Right ventricle myocardium superior (tissue), 1 donor: ENCODE measurements at places on chromosomes 13 and 19. TPM values are rescaled to one million over a fixed set of nuclear protein-coding genes. Genes with fewer than 3 reads are reported as not detected.

GRCh38 chr19:33773704-33774624 lies 22.7 kb upstream of the KCTD15 start:
- DNase-seq = no peak

- no peak for DNase-seq
These were observed 14.3 kb downstream of the SLC27A1 start for GRCh38 chr19:17484520-17485185.

GRCh38 chr13:76016799-76017400 lies 380.8 kb downstream of the LMO7 start:
- DNase-seq = peak; percentile 24

DNA sequence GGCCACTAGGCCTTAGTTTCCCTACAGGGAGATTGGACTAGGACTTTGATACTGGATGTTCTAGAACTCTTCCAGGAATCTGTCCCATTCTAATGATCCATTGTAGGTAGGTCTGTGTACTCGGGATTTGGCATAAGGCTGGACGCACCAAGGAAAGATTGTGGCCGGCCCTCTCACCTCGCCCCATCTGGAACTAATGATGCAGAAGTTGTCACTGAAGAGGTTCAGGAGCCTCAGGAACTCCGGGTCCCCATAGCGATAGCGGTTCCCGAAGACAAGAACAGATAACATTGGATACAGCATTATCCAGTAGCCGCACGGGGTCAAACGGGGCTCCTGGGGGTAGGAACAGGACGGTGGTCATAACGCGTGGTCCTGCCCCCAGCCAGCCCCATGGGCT lies 11.2 kb downstream of the EGLN2 start:
- no peak for DNase-seq

- DNase-seq = no peak
These were observed 133.5 kb downstream of the DNAJC15 start for GRCh38 chr13:43156916-43157315.

DNA sequence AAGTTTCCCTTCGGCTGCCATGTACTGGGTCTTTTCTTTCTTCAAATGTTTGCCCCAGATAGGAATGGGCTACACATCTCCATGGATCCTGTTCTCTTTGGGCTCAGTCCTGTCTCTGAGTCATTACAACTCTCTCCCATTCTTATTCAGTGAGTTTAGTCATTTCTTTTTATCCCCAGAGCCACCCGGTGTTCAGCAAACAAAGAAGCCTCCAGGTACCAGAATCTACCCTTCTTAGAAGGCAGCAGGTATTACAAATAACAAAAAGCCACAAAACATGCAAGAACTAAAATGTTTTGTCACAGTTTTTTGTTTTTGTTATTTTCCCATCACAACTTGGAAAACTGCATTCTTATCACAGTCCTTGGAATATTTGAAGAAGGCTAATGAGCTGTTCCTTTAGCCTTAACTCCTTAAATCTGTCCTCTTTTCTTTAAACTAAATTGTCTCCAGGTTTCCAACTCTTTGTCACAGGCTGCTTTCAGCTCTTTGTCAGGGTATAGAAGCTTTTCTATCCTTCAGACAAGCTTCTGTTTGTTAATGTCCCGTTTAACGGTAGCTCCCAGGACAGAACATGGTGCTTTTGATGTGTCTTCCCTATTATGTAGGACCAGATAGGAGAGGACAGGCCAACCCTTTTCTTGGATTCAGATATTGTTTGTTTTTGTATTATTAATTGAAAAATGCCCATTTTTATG lies 215.5 kb upstream of the HTR2A start:
- DNase-seq = no peak

DNA sequence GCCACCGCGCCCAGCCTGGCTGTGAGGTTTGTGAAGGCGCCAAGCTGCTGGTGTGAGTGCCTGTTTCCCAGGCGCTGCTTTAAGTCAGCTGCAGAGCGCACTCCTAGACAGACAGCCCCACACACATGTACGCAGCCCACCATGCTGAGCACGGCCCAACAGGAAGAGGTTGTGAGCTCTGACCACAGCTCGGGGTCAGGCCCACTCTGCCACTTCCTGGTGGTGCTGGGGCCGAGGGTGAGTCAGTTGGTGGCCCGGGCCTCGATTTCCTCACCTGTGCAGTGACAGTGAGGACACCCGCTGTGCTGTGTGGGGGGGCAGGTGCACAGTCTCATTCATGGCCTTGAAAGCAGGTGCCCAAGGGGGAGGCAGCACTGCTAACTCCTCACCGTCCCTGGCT lies 106.7 kb downstream of the KDM4B start:
- no peak for DNase-seq

GRCh38 chr19:42048992-42049391 lies 21.0 kb downstream of the GRIK5 start:
- DNase-seq = no peak

- DNase-seq = no peak
These were observed 3.1 kb downstream of the SLC17A7 start for GRCh38 chr19:49438261-49438660.

DNA sequence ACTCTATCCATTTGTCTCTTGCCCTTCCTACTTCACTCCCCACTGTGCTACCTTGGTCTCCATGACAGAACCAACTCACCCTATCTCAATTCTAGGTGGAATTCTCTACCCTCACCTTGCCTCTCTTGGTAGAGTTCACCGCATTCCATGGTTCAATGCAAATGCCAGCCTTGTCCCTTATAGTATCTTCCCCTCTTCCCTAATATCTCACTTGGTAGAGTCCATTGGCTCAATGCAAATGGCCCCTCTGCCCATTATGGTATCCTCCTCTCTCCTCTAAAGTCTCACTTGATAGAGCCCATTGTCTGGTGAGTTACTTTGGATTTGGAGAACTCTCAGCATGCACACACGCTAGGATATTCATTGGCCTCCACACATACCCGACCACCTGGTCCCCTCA lies 7.9 kb downstream of the HAS1 start:
- DNase-seq = no peak

GRCh38 chr19:17479325-17479791 lies 9.0 kb downstream of the SLC27A1 start:
- DNase-seq = no peak

DNA sequence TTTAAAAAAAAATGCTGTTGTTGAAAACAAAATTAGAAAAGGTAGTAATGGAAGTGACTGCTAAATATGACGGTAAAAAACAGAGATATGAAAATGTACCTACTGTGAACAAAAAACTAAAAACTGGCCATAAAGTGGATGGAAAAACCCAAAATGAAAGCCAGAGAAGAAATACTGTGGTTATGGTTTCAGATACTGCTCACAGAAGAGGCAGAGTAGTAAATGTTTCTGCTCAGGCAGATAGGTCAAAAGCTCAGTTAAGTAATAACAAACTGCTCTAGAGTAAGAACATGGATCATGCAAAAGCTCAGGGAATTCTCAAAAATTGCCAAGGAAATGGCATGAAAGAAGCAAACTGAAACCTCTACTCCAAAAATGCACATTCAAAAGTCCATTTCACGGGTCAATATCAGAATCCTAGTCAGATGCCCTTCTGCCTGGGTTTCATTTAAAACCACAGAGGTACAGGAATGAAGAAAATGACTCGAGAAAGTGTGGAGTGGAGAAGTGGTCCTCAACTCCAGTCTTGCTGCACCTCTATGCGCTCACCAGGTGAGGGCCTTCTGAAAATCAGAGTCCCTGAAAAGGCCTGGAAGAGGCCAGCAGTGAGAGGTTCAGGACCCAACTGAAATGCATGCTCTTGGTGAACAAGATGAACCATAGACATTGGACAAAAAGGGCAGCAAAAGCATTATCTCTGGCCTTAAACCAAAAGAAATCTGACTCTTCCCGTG lies 315.0 kb upstream of the SPRY2 start:
- DNase-seq = no peak

DNA sequence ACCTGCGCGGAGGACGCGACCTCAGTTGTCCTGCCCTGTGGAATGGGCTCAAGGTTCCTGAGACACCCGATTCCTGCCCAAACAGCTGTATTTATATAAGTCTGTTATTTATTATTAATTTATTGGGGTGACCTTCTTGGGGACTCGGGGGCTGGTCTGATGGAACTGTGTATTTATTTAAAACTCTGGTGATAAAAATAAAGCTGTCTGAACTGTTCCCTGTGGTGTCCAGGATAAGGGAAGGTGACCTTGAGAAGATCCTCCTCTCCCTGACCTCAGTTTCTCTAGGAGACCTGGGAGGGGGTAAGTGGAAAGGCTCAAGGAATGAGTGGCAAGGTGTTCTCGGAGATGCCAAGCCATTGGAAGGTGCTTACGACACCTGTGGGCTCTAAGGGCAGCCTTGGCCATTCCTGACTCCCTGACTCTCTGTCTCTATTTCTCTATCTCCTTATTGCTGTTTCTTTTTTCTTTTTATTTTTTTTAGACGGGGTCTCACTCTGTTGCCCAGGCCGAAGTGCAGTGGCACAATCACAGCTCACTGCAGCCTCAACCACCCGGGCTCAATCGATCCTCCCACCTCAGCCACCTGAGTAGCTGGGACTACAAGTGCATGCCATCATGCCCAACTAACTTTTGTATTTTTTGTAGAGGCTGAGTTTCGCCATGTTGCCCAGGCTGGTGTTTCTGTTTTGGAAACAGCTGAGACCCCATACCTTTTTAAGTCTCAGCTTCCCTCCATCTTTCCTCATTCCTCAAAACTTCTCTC lies 3.2 kb downstream of the GDF15 start:
- DNase-seq = no peak

DNA sequence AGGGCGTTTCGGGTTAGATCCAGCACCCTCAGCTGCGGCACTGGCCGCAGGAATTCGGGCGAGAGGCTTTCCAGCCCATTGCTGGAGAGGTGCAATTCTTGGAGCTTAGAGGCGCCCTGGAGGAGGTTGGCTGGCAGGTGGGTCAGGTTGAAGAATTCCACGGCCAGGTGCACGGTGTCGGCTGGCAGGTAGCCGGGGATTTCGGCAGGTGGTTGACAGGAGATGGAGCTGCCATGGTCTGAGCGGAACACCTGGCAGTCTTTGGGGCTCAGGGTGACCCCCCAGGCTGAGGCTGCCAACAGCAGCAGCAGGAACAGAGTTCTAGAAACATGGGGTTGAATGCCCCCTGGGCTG lies 1.3 kb downstream of the LRG1 start:
- DNase-seq = no peak

DNA sequence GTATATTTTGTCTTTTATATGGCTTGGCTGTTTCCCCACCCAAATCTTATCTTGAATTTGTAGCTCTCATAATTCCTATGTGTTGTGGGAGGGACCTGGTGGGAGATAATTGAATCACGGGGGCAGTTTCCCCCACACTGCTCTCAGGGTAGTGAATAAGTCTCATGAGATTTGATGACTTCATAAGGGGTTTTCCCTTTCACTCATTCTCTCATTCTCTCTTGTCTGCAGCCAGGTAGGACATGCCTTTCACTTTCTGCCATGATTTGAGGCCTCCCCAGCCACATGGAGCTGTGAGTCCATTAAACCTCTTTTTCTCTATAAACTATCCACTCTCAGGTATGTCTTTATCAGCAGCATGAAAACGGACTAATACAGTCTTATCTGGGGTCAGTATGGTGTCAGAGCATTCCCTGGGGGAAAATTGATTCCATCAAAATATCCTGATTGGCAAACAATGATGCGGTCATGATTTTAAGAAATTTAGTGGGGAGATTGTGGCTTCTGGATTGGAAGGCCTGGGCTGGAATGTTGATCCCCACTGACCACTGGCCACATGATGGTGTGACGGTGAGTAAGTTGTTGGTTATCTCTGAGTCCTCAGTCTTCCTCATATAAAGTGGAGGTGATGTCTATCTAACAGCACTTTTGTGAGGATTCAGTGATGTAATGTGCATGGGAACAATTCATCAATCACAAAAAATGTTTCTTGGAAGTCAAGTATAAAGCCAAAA lies 27.5 kb upstream of the ANKRD10 start:
- no peak for DNase-seq

DNA sequence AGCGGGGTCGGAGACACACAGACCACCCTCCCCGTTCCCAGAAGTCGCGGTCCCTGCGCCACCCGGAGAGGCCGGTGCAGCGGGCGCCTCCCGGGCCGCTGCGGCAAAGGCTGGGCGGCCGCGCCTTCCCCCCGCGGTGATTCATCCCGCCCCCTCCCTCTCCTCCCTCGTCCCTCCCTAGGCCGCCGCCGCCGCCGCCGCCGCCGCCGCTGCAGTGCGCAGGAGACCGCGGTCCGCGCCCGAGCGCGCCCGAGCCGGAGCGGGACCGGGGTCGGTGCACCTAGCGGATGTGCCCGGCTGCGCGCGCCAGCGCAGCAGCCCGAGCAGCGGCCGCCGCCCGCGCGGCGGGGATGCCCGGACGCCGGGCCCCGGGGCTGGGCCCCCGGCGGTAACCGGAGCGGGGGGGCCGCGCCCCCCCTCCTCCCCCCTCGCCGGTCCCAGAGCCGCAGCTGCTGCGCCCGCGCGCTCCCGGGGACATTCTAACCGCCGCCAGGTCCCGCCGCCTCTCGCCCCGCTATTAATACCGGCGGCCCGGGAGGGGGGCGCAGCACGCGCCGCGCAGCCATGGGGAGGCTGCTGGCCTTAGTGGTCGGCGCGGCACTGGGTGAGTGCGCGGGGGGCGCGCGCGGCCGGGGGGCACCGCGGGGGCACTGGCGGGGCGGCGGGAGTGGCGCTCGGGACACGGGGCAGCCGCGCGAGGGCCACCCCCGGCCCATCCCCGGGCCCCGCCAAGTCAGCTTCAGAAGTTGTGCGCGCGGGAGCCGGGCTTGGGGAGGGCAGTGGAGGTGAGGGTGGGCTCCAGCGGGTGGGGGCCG lies at the start of gene SCN1B:
Gene SCN1B (plus strand): TSS at position 214 of the 815 bp plus-strand sequence. CDS start 351 bp downstream, at position 565.
- DNase-seq = peak; percentile 78

GRCh38 chr19:57435062-57435978 lies at the start of gene ZNF749:
TSS of gene ZNF749 (plus strand) at chr19:57435325. CDS start at chr19:57435579, 254 bp downstream.
- DNase-seq = peak; percentile 98

GRCh38 chr19:58277748-58278540 lies 811 bp upstream of the ZNF8 start:
- no peak for DNase-seq

The ERF gene
- 42.1 TPM for total RNA-seq

The TEX26 gene
- not detected for total RNA-seq

The ABHD13 gene
- 4.7 TPM for total RNA-seq

The PRODH2 gene
- not detected for total RNA-seq

The LILRB4 gene
- 3.8 TPM for total RNA-seq

The TBXA2R gene
- 2.6 TPM for total RNA-seq

The ZNF229 gene
- total RNA-seq = 6.1 TPM

The CERS1 gene
- total RNA-seq = 0.24 TPM

The NEK3 gene
- 3.4 TPM for total RNA-seq

The FPR3 gene
- total RNA-seq = 4.0 TPM

The GPATCH1 gene
- total RNA-seq = 6.0 TPM

The MED4 gene
- total RNA-seq = 40.8 TPM

The ZNF132 gene
- total RNA-seq = 4.6 TPM

The FGF14 gene
- 2.6 TPM for total RNA-seq

The FFAR1 gene
- not detected for total RNA-seq

The CYP2F1 gene
- not detected for total RNA-seq
